ENCODE measurements at places on chromosomes 6 and 20.

DNA sequence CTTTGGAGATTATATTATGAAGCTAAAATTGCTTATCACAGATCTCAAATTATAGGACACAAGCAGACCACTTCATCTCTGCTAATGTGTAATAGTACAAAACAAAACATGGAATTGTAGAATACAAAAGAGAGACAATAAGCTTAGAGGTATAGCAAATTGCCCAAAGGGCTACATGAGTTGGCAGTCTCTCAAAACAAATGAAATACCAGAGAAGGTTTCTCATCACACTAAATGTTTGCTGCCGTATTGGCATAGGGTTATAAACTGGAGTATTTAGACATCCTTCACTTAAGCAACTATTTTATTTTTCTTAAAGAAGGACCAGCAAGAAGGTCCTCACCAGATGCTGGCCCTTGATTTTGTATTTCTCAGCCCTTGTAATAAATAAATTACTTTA, 5.9 kb upstream of the EYA4 start:
- no peak for DNase-seq

DNA sequence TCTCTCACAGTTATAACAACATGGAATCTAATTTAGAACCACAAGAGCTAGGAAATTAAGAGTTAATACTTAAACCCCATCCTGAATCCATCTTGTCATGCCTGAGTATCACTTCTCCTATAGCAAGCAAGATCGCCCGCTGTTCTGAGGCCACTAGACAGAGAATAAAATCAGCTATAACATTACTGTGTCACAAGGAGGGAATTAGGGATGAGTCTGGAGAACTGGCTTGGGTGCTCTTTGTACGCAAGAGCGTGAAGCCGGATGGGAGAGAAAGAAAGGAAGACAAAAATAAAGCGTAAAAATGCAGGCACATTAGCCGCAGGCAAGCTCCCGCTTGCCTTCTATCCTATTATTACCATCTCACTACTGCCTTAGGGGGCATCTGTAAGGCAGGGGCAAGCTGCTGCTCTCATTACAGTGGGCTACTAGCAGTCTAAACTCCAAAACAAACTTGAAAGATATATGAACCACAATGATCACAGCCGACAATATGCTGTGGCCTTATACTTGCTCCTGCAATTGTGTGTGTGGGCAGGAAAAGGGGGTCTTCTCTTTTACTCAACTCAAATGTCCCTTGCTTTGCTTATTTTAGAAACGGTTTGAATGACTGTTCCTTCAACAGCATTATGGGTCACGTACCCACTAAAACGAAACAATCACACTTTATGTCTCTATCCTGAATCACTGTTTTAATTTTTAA, 81.9 kb downstream of the GJA10 start:
- DNase-seq = no peak

DNA sequence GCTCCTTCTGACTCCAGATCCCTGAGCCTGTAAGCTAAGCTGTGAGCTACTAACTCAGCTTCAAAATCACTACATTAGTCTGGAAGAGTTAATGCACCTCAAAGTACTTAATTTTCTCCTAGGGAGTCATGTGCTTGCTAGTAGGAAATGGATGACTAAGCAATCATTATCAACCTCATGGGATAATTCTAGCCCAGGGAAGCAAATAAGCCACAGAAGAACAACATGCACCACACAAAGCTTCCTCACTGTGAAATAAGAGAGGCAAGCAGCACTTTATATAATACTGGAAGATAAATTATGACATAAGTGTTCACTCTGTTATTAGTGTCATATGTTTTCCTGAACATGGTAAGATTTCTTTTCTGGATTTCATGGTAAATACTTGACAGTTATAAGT, 57.9 kb upstream of the RCAN2 start:
- no peak for DNase-seq

DNA sequence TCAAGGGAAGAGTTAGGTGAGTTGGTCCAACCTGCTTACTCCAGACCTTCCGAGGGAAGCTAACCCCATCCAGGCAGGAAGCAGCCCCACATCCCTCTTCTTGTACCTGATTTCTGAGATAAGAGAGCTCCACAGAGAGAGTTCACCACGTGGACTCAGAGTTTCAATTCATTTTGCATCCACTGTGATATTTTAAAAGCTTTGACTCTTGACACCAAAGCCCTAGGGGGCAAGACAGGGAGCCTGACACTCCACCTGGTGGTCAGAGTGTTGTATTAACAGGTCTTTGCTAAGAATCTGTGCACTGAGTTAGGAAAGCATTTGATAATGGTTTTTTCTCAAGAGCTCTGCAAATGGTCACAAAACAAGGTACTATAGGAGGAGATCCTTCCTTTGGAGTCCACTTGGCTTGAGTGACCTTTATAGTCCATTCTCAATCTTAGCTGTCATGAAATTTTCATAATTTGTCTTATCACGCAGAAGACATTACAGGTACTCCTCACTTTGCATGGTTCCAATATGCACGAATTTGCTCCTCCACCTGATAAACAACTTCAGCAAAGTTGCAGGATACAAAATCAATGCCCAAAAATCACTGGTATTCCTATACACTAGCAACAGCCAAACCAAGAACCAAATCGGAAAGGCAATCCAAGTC, 56.2 kb upstream of the RIPOR2 start:
- no peak for DNase-seq

- DNase-seq = no peak
These were observed 480.7 kb downstream of the HTR1B start for GRCh38 chr6:76982476-76983199.
